Fibroblast of the conjunctiva (primary cell): ENCODE measurements at places on chromosomes 3 and 15.

DNA sequence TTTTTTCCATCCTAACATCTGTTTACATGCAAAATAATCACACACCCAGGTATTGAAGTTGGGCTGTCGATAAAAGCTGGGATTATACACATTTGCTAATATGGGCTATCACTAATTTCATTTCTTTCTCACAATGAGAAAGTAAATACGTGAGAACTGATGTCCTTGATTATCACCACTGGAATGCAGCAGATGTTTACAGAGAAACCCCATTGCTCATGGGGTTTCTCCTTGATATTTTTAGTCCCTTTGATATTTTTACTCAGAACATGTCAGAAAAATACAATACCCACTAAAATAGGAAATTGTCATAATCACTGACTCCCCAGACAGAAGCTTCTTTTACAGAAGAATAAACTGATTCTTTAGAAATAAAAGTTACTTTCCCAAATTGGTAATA, 535.1 kb upstream of the CCDC54 start:
- no peak for DNase-seq

DNA sequence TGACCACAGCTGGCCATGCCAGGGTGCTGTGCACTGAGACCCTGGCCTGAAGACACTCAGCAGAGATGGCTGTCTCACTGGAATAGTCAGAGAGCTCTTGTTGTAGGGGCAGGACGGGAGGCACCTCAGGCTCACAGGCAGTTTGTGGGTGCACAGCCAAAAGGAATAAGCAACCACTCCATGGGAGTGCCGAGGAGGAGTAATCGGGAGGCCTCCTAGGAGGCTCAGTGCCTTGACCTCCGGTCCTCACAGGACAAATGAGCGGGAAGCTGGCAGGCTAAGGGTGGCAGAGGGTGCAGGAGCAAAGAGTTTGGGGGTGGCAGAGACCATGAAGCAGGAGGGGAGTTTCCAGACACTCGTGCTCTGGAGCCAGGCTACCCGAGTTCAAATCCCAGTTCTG, 81.7 kb downstream of the SMAD6 start:
- DNase-seq, result no peak

DNA sequence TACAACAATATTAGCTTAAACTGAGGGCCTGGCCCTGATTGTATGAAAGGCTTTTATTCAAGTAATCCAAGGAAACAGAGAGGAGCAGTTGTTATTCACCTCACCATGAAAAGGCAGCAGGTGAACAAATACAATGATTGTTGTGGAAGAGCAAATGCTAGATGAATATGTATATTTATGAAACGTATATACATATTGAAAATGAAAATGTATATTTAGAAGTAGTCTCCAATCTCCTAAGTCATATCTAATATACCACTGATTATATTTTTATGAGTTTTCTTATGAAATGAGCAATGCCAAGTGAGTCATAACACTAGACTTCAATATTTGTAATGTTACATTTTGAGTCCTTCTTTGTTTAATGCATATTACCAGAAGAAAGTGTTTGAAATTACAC, 116.2 kb upstream of the KCNMB2 start:
- DNase-seq, result no peak

DNA sequence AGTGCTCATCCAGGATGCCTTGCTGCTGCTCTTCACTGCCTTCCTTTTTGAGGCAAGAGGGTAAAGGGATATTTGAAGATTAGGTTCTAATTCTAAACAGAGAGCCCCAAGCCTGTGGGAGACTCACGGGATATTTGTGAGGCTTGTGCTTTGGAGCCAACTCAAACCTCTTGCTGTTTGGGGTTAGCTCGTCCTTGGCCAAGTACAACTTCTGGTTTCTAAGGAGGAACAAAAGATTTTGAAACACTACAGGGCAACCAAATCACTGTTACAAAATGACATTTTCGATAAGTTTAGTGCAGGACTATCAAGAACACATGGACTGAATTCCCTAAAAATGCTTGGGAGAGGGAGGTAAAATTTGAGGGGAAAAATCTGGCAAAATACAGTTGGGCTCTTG, 190.2 kb downstream of the RORA start:
- DNase-seq, result peak; percentile 28

DNA sequence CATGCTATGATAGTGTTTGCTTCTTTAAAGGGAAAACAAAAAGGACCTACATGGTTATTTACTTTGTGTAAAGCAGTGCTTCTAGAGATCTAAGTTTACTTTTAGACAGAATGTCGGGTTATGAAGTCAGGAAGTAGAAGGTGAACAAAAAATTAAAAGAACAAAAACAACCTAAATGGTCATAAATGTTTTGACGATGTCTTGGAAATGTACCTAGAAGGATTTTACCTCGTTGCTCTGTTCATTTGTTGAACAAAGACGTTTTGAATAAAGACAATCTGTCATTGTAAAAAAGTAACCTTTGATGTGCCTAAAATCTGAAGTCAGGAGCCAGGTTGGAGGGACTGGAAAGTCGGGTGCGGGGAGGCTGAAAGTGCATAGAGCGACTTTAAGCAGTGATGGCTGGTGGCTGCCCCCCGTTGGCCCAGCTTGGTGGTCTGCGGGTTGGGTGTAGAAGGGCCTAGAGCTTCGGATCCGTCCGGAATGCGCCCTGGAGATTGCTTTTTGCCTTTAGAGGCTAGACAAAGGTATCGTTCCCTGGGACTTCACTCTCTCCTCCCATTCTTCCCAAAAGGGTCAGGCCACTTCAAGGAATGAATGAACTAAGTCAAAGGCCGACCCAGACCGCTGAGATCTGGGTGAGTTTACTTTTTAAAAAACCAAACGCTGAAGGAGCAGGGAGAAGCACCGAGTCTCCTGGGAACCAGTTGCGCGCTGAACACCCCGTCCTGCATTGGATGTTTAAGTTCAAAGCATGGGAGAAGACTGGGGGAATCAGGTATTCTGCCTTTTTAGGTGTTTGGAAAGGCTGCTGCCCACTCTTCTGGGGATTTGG, 2.1 kb downstream of the SOX14 start:
- DNase-seq, result no peak

- no peak for DNase-seq
Observed at GRCh38 chr3:123098426-123099330, 31.9 kb downstream of the PDIA5 start.

DNA sequence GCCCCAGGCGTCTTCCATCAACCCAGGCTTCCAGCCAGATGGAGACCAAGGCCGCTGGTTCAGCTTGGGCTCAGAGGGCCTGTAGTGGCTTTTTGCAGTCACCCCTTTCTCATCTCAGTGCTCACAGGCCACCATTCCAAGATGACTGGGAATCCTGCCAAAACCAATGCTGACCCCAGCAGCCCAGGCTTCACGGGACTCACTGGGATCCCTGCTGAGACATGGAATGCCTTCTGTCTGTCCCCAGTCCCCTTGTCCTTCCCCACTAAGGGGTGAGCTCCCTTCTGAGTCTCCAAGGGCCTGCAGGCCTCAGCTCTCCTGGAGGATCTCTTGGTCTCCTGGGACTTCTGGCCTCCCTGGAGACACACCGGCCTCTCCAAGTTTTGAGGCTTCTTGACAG, 77.4 kb upstream of the SEC13 start:
- no peak for DNase-seq

DNA sequence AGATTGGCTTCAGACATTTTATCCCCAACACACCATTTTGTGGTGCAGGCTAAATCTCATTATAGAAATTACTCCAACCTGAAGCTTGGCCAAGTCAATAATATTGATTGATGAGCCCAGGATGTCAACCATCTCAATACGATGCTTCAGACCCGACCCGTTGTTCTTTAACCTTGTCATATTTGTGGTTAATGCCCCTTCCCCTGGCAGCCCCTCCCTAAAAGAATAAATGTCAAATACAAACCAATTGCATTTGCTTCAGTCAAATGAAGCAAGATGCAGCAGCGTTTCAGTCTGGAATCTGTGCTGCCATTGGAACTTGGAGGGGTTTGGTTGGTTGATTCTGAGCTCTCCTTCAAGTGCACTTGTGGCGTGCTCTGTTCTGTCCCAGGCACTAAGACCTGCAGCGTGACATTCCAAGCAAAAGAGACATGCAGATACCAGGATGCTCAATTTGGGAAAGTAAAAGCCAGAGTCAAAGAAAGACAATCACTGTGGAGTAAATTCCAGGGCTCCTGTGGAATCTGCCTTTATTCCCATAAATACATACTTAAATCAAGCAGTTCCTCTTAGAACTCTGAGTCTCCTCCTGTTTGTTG, 23.8 kb upstream of the PSMD6 start:
- no peak for DNase-seq

DNA sequence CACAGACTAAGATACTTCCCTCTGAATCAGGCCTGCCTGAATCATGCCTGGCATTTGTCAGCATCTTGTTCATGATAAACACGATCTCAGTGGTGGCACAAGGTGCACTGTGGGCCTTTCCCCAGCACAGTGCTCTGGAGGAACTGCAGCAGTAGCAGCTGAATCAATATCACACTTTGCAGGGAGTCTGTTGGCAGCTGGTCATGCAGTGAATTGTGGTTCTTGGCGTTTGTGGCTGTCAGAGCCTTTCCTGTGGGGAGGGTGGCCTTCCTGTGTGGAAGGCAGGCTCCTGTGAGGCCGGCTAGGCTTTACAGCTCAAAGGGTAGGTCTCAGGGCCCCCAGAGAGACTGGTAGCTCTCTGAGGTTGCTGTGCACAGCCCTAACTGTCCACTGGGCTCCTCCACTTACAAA, 54.4 kb upstream of the TLE3 start:
- DNase-seq, result no peak
